ENCODE measurements at places on chromosomes 7 and 10. TPM values are rescaled to one million over a fixed set of nuclear protein-coding genes. Genes with fewer than 3 reads are reported as not detected.

DNA sequence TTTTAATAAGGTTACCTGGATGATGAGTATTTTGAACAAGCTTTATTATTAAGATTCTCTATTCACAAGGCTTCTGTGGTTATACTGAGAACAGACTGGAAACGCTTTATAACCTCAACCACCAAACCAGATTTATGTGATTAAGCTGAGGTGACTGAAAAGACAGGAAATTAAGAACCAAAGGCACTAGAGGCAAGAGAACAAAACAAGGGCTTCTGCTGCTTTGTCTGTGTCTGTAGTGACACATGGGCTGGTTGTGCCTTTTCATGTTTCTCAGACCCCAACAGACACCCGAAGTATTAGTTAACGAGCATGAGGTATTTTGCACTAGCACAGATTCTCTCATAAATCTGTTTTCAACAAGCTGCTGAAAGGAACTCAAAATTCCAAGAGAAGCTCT is 64.4 kb downstream of the RAPGEF5 start:
- no peaks in the 10 kb centered on the region for H3K27me3 ChIP-seq
- peaks cover 6% of the 10 kb centered on the region for H3K4me1 ChIP-seq
- H3K27ac ChIP-seq: no peak overlapping the region
- DNase-seq: no peak
- no peak overlapping the region for H3K4me3 ChIP-seq

DNA sequence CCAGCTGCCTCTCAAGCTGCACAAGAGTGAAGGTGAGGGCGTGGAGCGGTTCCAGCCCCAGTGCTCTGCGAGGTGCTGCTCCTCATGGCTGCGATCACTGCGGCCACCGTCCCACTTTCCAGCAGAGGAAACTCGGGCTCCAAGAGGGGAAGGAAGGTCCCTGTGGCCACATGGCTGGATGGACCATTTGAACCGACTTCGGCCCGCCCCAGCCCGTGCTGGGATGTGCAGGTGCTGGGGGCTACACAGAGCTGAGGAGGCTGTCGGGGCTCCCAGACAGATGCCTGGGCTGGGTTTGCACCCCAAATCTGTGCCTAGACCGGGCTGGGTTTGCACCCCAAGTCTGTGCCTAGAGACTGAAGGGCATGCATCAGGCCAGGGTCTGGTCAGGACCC is 186.6 kb downstream of the DNAJB6 start:
- H3K4me1 ChIP-seq: no peaks in the 10 kb centered on the region
- H3K27me3 ChIP-seq: peaks cover 29% of the 10 kb centered on the region

GRCh38 chr7:18341756-18342155 is 153.8 kb upstream of the HDAC9 start:
- no peak overlapping the region for H3K4me3 ChIP-seq
- H3K27me3 ChIP-seq: no peaks in the 10 kb centered on the region
- DNase-seq: no peak
- no peaks in the 10 kb centered on the region for H3K36me3 ChIP-seq
- no peaks in the 10 kb centered on the region for H3K4me1 ChIP-seq
- H3K27ac ChIP-seq: no peak overlapping the region

GRCh38 chr10:33302208-33302829 is 32.1 kb downstream of the NRP1 start:
- H3K36me3 ChIP-seq: peaks cover 4% of the 10 kb centered on the region
- DNase-seq: no peak
- no peaks in the 10 kb centered on the region for H3K27me3 ChIP-seq
- no peak overlapping the region for H3K4me3 ChIP-seq
- H3K27ac ChIP-seq: no peak overlapping the region

The OPN1SW gene
- not detected for total RNA-seq

The SPDYE2 gene
- not detected for total RNA-seq

All from suprapubic skin (tissue), 4 donors.